Germinal center (tissue), 1 donor: ENCODE measurements at places on chromosomes 7 and 10.
A peak's percentile ranks its signal among the peaks of the same experiment; 100 is the strongest.

GRCh38 chr10:44352316-44353127, 32.4 kb downstream of the CXCL12 start:
- DNase-seq, result no peak

- no peak for DNase-seq
Observed at GRCh38 chr10:82278401-82279182, 403.6 kb downstream of the NRG3 start.

GRCh38 chr7:103637726-103638125, 191.7 kb upstream of the SLC26A5 start:
- no peak for DNase-seq

DNA sequence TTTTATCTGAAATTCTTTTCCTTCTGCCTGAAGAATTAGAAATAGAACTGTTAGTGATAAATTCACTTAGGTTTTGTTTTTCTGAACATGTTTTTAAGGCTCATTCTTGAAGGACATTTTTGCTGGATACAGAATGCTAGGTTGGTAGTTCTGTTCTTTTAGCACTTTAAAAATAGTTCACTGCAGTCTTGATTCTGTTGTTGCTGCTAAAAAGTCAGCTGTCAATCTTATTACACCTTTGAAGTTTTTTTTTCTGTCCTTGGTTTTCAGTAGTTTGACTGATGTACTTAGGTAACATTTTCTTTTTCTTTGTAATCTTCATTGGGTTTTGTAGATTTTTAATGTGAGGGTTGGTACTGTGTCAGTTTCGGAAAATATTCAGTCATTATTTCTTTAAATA, 48.7 kb downstream of the C1GALT1 start:
- no peak for DNase-seq

DNA sequence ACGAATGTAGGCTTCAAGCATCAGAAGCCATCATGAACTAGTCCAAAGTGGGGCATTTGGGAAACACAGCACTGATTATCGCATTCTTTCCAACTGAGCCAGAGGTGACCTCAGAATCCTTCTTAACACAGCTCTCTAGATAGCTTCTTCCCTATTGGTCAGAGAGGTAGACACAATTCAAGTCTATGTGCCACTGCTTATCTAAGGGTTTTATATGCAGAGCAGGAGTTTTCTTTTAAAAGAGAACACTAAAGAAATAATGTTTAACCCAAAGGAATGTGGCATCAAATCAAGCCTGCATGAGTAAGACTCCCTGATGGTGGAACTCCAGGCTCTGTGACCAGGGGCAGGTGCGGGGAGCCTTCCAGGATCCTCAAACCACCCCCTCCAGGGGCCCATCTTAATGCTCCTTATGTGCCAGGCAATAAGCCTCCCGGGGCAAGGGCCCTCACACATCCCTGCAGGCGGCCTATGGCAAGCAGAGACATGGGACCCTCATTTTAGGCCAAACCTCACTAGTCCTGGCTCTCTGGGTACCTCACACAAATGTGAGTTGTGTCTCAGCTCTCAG, 13.8 kb downstream of the HSPA12A start:
- no peak for DNase-seq

DNA sequence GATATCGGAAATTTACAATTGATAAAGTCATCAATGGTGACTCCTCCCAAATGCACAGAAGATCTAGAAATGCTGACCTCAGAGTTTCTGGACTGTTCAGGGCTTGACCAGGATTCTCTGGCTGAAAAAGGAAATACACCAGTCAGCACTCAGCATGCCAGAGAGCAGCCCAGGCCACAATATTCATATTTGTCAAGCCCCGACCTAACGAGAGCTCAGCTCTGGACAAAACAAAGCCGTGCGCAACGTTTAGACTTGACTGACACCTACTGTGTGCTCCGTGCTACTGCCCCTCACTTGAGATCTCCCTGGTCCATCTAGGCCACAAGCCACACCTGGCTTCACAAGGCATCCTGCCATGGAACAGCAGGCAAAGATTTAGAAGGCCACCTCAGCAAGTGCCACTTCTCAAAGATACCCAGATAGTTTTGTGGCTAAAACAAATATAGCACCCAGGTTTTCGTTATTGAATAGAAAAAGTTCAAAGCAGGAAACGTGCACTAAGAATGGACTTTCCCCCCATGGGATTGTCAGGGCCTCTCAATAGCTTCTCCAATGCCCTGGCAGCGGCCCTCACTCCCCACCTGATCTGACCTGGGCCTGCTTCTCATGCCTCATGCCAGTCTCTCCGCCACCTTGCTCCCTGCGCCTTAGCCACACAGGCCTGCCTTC, 218.3 kb downstream of the FAM107B start:
- DNase-seq, result peak; percentile 59
